Right atrium auricular region (tissue), 2 donors: ENCODE measurements at places on chromosomes 7 and 10. TPM values are rescaled to one million over a fixed set of nuclear protein-coding genes. Genes with fewer than 3 reads are reported as not detected.

The TFEC gene
- 1.9 TPM for total RNA-seq

The HOGA1 gene
- total RNA-seq, result 25.6 TPM

The MICU1 gene
- 30.9 TPM for total RNA-seq

The BTBD16 gene
- total RNA-seq, result not detected

The FAM20C gene
- total RNA-seq, result 19.9 TPM

The CALML3 gene
- total RNA-seq, result not detected

The FAM107B gene
- total RNA-seq, result 14.1 TPM

The SNCG gene
- total RNA-seq, result 20.9 TPM

The SSC4D gene
- total RNA-seq, result 0.37 TPM

The CUZD1 gene
- 0.31 TPM for total RNA-seq

The NCF1 gene
- 3.0 TPM for total RNA-seq

The MINDY4 gene
- total RNA-seq, result 5.4 TPM

The NPSR1 gene
- not detected for total RNA-seq

The OPN1SW gene
- total RNA-seq, result not detected

The OR9A2 gene
- total RNA-seq, result not detected

The CARD11 gene
- 0.22 TPM for total RNA-seq

The LIPN gene
- total RNA-seq, result not detected

The ZNF365 gene
- 3.6 TPM for total RNA-seq

The HMX2 gene
- not detected for total RNA-seq

The LRIT1 gene
- not detected for total RNA-seq

The HTR5A gene
- total RNA-seq, result not detected

The HBP1 gene
- total RNA-seq, result 51.8 TPM

The LRRN3 gene
- total RNA-seq, result 6.6 TPM
